ENCODE measurements at places on chromosomes 3 and 15. TPM values are rescaled to one million over a fixed set of nuclear protein-coding genes. Genes with fewer than 3 reads are reported as not detected.

- peak; percentile 83 for DNase-seq
These were observed 37.9 kb upstream of the LRTM1 start for GRCh38 chr3:54965746-54966145.

DNA sequence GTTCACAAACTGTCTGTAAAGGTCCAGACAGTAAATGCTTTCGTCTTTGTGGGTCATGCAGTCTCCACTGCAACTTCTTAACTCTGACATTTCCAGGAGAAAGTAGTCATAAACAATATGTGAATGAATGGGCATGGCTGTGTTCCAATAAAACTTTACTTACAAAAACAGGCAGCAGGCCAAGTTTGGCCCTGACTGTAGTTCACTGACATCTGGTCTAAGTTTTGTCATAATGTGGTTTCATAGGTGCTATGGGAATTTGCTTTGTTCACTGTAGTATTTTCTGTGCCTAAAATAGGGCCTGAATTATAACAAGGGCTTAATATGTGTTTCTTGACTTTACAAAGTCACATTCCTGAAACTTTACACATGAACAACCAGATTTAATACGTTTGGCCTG lies 186.0 kb upstream of the KBTBD8 start:
- DNase-seq, result peak; percentile 8

GRCh38 chr3:13851997-13852637 lies 27.8 kb downstream of the WNT7A start:
- no peak for DNase-seq

SPATA12 gene
- total RNA-seq, result not detected

CPN2 gene
- 0.15 TPM for total RNA-seq
